Stimulated activated CD8-positive, alpha-beta memory T cell treated with anti-CD3 and anti-CD28 coated beads, Interleukin-12 subunit alpha, Interleukin-12 subunit beta, amount 100 ng/mL, for 1 hour (primary cell): ENCODE measurements at places on chromosomes 2 and 18.

DNA sequence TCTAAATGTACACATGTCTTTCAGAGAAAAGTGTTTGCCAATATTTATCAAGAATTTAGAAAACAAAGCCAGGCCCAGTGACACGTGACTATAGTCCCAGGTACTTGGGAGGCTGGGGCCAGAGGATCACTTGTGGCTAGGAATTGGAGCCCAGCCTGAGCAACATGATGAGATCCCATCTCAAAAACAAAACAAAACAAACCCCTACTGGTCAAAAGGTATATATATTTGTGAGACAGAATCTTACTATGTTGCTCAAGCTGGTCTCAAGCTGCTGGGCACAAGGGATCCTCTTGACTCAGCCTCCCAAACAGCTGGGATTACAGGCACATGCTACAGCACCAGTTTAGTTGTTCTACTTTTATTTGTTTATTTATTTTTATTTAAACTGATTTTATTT lies 79.2 kb downstream of the ZDBF2 start:
- DNase-seq: no peak

GRCh38 chr2:236054125-236054524 lies 114.1 kb downstream of the GBX2 start:
- DNase-seq: no peak

DNA sequence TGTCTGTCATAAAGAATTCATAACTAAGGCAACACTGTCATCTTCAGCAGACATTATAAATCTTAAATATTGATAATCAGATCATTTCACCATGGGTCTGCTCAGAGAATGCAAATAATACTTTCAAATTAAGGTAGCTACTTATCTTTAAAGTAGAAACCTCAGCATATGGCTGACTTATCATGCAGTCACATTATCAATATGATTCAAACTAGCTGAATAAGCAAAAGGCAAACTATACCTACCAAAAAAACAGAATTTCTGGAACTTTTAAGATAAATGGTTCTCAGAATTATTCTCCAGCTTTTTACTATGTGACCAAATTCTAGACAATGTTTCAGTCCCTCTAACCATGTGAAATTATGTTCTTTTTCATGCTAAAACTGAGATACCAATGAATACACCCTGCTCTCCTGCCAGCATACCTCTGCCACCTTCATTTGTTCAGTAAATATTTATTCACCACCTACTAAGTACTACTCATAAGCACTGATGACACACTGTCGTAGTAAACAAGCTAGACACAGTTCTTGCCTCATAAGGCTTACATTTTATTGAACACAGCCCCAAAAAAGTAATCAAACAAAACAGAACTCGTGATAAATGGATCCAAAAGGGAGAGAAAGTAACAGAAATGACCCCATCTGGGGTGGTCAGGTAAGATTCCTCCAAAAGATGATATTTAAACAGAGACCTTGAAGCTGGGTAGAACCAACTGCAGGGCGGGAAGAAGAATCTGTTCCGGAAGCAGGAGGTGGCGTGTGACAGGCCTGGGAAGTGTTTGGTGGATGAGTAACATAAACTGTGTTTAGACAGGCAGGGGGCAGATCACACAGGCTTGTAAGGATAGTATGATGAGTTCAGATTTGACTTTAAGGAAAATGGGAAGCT lies 17.7 kb downstream of the SPIRE1 start:
- DNase-seq: no peak

DNA sequence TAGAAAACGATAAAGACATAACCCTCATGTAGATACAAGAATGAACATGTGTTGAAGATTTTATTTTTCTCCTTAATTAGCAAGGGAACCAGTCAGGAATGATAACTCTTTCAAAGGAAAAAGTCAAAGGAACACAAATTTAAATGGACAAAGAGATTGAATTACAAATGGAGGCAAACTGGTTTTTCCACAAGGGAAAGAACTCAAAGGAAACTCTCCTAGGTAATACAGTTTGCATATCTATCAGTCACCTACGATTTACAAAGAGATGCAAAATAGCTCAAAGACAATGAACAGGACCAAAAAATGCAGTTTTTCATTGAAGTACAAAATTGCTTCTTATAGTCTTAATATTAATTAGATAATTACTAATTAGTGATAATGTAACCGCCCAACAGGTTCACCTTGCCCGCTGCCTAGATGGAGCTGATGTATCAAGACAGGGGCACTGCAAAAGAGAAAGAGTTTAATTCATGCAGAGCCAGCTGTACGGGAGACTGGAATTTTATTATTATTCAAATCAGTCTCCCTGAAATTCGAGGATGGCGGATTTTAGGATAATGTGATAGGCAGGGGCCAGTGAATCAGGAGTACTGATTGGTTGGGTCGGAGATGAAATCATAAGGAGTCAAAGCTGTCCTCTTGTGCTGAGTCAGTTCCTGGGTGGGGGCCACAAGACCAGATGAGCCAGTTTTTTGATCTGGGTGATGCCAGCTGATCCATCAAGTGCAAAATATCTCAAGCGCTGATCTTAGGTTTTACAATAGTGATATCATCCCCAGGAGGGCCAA lies 151.0 kb downstream of the TMEM17 start:
- no peak for DNase-seq
